ENCODE measurements at places on chromosomes 16 and 17.

DNA sequence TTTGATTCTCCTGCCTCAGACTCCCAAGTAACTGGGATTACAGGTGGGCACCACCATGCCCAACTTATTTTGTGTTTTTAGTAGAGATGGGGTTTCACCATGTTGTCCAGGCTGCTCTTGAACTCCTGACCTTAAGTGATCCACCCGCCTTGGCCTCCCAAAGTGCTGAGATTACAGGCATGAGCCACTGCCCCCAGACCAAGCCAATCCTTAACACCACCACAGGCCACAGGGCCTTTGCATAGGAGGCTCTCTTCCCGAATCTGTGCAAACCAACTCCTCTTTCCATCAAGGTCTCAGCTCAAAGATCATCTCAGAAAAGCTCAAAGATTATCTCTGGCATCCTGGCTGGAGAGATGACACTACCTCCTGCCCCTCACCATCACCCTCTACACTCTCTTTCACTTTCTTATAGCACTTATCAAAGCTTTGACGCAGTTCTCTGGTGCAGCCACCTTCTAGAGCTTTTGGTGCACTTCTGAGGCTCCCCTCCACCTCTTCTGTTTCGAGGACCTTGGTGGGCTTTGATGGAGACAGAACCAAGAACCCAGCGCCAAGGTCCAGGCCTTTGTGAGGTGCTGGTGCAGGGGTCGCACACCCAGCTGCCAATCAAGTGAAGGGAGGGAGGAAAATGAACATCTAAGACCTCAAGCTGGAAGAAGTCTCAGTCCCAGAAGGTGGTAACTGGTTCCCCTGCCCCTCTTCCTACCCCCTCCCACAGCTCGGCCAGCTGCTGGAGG is 23.2 kb upstream of the PHB1 start:
- no peak for DNase-seq

GRCh38 chr16:49726155-49726554 is 129.8 kb downstream of the ZNF423 start:
- DNase-seq, result no peak

- no peak for DNase-seq
Observed at GRCh38 chr17:2197271-2197670, 106.3 kb downstream of the SMG6 start.

- no peak for DNase-seq
Observed at GRCh38 chr17:65609749-65610148, 48.3 kb upstream of the AXIN2 start.

- DNase-seq, result no peak
Observed at GRCh38 chr17:19285213-19285900, 48.2 kb downstream of the EPN2 start.

GRCh38 chr16:56351481-56351880 is 73.9 kb downstream of the AMFR start:
- no peak for DNase-seq

GRCh38 chr16:7422036-7422888 is 89.6 kb downstream of the RBFOX1 start:
- no peak for DNase-seq

DNA sequence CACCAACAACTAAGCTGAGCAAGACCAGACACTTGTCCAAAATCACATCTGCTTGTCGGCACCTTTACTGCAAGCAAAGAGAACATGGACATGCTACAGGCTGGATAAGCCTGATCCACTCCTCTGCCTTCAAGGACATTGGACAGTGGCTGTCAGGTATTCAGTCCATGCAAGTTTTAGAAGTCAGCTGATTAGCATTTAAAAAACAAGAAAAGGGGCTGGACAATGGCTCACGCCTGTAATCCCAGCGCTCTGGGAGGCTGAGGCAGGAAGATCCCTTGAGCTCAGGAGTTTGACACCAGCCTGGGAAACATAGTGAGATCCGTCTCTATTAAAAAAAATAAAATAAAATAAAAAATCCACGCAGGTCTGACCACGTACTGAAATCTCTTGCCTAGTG is 20.3 kb downstream of the PARN start:
- no peak for DNase-seq

GRCh38 chr16:48082516-48082915 is 73.3 kb downstream of the ABCC12 start:
- DNase-seq, result no peak

All from kidney tubule cell (primary cell).